Purkinje cell (primary cell): ENCODE measurements at places on chromosomes 16 and 17. TPM values are rescaled to one million over a fixed set of nuclear protein-coding genes. Genes with fewer than 3 reads are reported as not detected.

The EEF2K gene
- 0.43 and 0.67 TPM in 2 replicates for polyA plus RNA-seq

The NHLRC4 gene
- polyA plus RNA-seq, result not detected in 2 replicates

The MYH11 gene
- polyA plus RNA-seq, result not detected in 2 replicates

The MPRIP gene
- 314 and 381 TPM in 2 replicates for polyA plus RNA-seq

The CLEC19A gene
- polyA plus RNA-seq, result 4.4 TPM in 1 of 2 replicates, not detected in the other

The TAT gene
- polyA plus RNA-seq, result not detected in 2 replicates

The EVI2A gene
- polyA plus RNA-seq, result 4.7 and 5.7 TPM in 2 replicates

The GAST gene
- not detected in 2 replicates for polyA plus RNA-seq

The BICDL2 gene
- polyA plus RNA-seq, result not detected in 2 replicates

The MTSS2 gene
- polyA plus RNA-seq, result 6.5 and 9.3 TPM in 2 replicates

The APOBR gene
- not detected in 2 replicates for polyA plus RNA-seq

The HOXB5 gene
- not detected in 2 replicates for polyA plus RNA-seq

The CEP295NL gene
- not detected in 2 replicates for polyA plus RNA-seq

The SOX15 gene
- 5.0 and 6.3 TPM in 2 replicates for polyA plus RNA-seq

The RNU2-1 gene
- polyA plus RNA-seq, result not detected in 2 replicates

The DNAAF8 gene
- polyA plus RNA-seq, result 0.27 TPM in 1 of 2 replicates, not detected in the other

The SCNN1B gene
- not detected in 2 replicates for polyA plus RNA-seq

The SALL1 gene
- polyA plus RNA-seq, result not detected in 2 replicates

The ZNF500 gene
- polyA plus RNA-seq, result 0.11 and 1.2 TPM in 2 replicates

The TAC4 gene
- polyA plus RNA-seq, result not detected in 2 replicates

The TRIM65 gene
- not detected in 2 replicates for polyA plus RNA-seq

The JMJD6 gene
- 2.0 and 2.9 TPM in 2 replicates for polyA plus RNA-seq

The NUPR1 gene
- 3.3 and 5.8 TPM in 2 replicates for polyA plus RNA-seq

The ACSM5 gene
- 0.62 and 2.9 TPM in 2 replicates for polyA plus RNA-seq

The CEP112 gene
- polyA plus RNA-seq, result 25.1 and 41.1 TPM in 2 replicates

The C16orf54 gene
- not detected in 2 replicates for polyA plus RNA-seq

The PLLP gene
- 0.55 and 1.4 TPM in 2 replicates for polyA plus RNA-seq

The SIAH1 gene
- polyA plus RNA-seq, result 21.3 and 23.7 TPM in 2 replicates

The CCL16 gene
- not detected in 2 replicates for polyA plus RNA-seq

The AHSP gene
- polyA plus RNA-seq, result not detected in 2 replicates

The MRPL38 gene
- polyA plus RNA-seq, result 22.6 and 30.0 TPM in 2 replicates

The STX8 gene
- 145 and 203 TPM in 2 replicates for polyA plus RNA-seq
